Hematopoietic multipotent progenitor cell treated with erythropoietin and hydrocortisone succinate and interleukin-3 and kit ligand, for 8 days (in vitro differentiated cells): ENCODE measurements at places on chromosomes 2 and 18.

GRCh38 chr2:70472221-70472890 is 81.3 kb downstream of the TGFA start:
- DNase-seq = no peak

GRCh38 chr2:20135631-20136050 is 84.2 kb upstream of the LAPTM4A start:
- peak; percentile 60 for DNase-seq

DNA sequence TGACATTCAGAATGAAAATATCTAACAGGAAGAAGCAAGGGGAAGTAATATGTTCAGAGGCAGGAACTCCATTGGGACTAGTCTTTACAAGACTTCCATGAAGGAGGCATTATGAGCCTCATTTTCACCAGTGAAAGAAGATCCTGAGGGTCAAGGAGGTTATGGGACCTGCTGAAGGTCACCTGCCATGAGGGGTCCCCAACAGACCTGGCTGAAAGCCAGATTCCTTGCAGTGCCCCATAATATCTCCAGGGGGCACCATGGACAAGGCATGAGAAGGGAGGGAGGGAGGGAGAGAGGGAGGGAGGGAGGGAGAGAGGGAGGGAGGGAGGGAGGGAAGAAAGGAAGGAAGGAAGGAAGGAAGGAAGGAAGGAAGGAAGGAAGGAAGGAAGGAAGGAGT is 27.9 kb downstream of the XDH start:
- peak; percentile 3 for DNase-seq

DNA sequence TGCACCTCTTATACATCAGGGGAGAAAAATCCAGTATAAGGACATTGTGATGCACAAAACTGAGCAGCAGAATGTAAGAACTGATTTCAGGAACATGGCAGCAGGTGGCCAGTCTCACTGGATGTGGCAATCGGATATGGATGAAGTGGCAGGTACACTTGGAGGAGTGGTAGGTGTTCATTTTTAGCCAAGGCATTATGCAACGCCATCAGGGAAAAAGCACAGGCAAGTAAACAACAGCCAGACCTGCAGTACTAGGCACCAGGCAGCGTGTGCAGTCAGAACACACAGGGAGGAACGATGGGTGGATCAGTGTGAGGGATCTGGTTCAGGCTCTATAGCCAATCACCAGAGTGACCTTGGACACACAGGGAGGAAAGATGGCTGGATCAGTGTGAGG is 77.4 kb upstream of the GCFC2 start:
- no peak for DNase-seq

- DNase-seq = no peak
These were observed at the start of gene HOXD3 for GRCh38 chr2:176156807-176157498. HOXD3 (plus strand) TSS chr2:176157307; CDS start chr2:176169115, 11,808 bp downstream.

GRCh38 chr2:232393556-232393955 is 13.1 kb upstream of the ALPG start:
- DNase-seq = no peak

GRCh38 chr2:120699292-120699691 is 36.4 kb upstream of the GLI2 start:
- no peak for DNase-seq

- no peak for DNase-seq
These were observed 36.3 kb upstream of the TTC21B start for GRCh38 chr2:165989851-165990250.

GRCh38 chr2:120612471-120612870 is 123.2 kb upstream of the GLI2 start:
- DNase-seq = no peak

- peak; percentile 16 for DNase-seq
These were observed 105.9 kb downstream of the LBH start for GRCh38 chr2:30336978-30337841.

DNA sequence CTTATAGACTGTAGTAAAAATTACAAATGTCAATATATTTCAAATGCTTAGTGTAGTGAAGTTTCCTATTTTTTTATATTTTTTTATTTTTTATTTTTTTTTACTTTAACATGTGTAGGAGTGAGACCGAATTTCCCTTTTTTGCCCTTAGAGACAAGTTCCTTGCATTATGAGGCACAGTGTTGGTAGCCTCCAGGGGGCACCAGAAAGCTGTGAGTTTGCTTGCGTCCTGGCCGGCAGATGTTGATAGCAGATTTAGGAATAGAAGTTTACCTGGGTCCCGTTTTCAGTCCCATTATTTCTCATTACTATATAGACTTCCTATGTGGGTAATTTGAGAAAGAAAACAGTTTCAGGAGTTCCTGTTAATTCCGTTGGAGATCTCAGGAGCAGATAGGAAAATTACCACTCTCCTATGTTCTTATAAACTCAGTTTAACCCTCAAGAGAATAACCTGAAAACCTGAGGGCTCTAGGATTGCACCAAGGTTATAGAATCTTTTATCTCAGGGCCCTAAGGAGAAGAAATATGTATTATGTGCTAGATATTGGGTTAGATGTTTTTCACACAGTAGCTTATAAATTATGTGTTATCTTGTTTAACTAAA is 157.5 kb upstream of the SESTD1 start:
- peak; percentile 63 for DNase-seq

- DNase-seq = no peak
These were observed 47.3 kb upstream of the GULP1 start for GRCh38 chr2:188244383-188244782.

- DNase-seq = no peak
These were observed 97.3 kb downstream of the ANKRD12 start for GRCh38 chr18:9233771-9234440.

DNA sequence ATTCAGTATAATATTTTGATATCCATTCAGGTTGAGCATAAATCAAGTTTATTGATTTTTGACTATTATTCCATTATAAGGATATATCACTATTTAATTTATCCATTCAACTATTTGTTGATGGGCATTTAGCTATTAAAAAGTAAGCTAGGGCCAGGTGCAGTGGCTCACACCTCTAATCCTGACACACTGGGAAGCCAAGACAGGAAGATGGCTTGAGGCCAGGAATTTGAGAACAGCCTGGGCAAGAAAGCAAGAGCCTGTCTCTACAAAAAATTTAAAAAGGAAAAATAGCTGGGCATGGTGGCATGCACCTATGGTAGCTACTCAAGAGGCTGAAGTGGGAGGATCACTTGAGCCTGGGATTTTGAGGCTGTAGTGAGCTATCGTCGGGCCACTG is 183.5 kb downstream of the HNMT start:
- no peak for DNase-seq

DNA sequence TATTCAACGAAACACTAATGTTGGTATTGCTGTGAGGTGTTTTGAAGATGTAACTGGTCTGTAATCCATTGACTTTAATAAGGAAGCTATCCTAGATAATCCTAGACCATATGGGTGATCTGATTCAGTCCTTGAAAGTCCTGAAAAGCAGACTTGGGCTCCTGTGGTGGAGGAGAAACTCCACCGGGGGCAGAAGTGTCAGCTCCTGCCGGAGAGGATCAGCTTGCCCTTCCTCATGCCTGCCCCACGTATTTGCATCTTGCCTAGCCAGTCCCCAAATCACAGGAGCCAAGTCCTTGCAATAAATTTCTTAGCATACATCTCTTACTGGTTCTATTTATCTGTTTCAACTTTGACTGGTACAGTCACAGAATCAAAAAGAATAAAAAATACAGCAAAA is 144.2 kb upstream of the DLGAP1 start:
- no peak for DNase-seq
